ENCODE measurements at places on chromosomes 4 and X.

- no peak for DNase-seq
These were observed 7.5 kb upstream of the RUFY3 start for GRCh38 chr4:70714079-70714887.

DNA sequence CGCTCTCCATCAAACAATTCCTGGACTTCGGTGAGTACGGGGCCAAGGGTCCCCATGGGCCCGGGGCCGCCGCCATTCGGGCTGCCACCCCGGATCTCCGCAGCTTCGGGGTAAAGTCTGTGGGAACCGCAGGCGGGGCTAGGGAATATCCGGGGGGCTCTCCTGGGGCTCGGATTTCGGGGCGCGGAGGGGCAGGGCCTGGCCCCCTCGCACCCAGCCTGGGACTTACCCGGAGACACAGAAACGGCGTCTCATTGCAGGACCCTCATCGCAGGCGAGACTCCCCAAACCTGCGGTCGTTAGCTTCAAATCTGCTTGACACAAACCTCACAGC lies 413 bp downstream of the PDK3 start:
- DNase-seq, result no peak

GRCh38 chr4:25002681-25003080 lies 28.1 kb downstream of the LGI2 start:
- no peak for DNase-seq

DNA sequence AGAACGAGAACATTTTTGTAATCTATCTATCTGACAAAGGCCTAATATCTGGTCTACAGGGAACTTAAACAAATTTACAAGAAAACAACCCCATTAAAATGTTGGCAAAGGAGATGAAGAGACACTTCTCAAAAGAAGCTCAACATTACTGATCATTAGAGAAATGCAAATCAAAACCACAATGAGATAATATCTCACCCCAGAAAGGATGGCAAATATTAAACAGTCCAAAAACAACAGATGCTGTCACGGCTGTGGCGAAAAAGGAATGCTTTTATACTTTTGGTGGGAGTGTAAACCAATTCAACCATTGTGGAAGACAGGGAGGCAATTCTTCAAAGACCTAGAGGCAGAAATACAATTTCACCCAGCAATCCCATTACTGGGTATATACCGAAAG lies 2284.8 kb downstream of the ARAP2 start:
- no peak for DNase-seq

DNA sequence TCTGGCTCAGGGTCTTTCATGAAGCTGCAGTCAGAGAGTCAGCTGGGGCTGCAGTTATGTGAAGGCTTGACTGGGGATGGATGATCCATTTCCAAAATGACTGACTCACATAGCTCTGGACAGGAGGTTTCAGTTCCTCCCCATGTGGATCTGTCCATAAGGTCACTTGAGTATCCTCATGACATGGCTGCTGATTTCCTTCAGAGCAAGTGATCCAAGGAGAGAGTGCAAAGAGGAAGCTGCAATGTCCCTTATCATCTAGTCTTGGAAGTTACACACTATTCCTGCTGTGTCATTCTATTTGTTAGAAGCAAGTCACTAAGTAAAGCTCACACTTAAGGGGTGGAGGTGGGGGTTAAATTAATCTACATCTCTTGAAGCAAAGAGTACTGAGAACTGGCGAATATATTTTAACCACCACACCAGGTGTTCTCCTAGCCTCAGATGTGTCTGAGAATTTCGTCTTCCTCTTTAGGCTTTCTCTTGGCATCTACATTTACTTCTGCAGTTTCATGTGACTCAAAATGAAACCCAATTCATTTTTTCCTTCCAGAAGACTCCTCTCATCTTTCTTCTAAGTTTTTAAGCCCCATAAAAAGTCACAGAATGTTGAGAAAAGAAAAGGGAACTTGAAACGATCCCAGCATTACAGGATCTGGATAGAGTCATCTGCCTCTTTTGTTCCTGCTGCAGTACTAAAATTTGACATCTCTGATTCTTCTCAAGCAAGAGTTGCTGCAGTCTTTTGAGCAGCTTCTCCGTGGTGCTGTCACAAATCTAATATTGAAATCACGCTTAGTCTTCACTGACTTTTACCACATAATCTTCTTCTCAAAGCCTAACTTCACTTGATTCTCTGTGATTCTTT lies 3.8 kb upstream of the GRPR start:
- no peak for DNase-seq

DNA sequence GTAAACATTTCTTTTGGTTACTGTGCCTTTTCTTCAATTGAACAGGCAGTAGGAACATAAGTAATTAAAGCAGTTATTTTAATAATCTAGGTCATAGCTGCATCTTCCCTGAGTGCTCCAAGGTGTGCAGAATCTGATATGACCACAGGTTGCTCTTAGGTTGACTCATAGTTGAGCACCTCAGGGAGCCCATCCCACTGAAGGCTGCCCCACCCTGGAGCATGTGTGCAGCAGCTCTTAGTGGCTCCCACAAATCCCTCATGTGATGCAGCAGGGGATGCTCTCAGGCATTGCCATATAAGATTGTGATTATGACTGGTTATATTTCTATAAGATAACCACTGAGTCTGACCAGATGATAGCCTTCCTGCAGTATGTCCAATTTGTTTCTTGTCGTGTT lies 72.3 kb downstream of the ZNF518B start:
- no peak for DNase-seq

- no peak for DNase-seq
These were observed 137.8 kb upstream of the DUSP21 start for GRCh38 chrX:44705817-44706551.

GRCh38 chrX:37846934-37847732 lies at the start of gene DYNLT3:
TSS of gene DYNLT3 (minus strand) at chrX:37847571. CDS start at chrX:37847510, 61 bp downstream.
- peak; percentile 63 for DNase-seq

DNA sequence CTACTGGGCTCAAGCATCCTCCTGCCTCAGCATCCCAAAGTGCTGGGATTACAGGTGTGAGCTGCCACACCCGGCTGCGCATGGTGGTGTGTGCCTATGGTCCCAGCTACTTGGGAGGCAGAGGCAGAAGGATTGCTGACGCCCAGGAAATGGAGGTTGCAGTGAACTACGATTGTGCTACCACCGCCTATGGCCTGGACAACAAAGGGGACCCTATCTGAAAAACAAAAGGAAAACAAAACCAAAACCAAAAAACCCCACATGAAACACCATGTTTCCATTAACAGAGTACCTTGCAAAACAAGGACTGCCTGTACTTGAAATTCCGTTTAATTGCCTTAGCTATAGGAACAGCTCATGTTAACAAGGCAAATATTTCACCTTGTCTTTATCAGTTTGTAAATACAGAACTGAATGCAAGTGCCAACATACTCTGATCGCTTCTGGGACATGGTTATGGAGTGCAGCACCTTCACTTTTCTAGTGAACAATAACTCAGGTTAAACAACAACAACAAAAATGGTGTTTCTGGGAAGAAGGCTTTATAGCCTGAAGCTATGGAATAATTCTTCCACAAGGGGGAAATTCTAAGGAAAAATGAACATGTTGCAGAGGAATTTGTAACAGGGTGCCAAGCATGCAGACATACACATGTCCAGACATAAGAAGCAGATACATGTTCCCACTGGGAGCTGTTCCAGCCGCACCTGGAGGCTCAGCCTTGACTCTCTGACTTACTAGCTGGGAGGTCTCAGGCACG lies 73.2 kb upstream of the STS start:
- DNase-seq, result no peak

DNA sequence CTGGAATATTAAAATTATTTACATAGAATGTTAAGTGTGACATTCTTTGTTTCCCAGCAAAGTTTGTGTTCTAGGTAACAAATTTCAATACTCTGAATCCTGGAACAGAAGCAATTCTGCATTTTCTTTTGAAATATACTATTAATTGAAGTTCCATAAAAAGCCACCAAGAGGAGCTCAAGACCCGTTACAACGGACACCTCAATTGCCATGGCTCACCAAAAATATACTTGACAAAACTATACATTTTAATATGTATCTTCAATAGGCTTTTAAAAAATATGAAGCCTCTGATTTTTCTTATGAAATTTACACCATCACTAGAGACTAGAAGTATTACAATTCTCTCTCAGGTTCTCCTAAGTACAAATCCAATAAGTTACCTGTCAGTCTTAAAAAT lies 111.4 kb downstream of the NYX start:
- DNase-seq, result peak; percentile 55

DNA sequence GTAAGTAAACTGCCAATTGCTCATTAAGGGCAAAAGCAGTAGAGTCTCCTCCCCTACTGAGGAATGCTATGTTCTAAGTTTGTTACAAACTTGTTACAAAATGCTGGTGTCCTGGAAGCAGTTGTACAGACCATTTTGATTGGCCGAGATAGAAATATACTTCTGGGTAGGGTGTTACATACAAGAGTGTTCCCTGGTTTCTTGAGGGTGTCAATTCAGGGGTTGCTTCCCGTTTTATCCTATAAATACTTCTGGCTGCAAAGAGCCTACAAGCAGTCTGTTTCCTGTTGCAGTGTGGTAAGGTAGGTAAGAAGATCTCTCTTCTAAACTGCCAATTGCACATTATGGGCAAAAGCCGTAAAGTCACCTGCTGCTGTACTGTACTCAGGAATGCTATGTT lies 5.7 kb downstream of the TRPC5OS start:
- no peak for DNase-seq

GRCh38 chr4:54449999-54450398 lies 207.8 kb upstream of the KIT start:
- DNase-seq, result peak; percentile 20

- no peak for DNase-seq
These were observed 56.4 kb upstream of the NFKB1 start for GRCh38 chr4:102444752-102445151.

- no peak for DNase-seq
These were observed 11.7 kb downstream of the OPHN1 start for GRCh38 chrX:68421636-68422035.

DNA sequence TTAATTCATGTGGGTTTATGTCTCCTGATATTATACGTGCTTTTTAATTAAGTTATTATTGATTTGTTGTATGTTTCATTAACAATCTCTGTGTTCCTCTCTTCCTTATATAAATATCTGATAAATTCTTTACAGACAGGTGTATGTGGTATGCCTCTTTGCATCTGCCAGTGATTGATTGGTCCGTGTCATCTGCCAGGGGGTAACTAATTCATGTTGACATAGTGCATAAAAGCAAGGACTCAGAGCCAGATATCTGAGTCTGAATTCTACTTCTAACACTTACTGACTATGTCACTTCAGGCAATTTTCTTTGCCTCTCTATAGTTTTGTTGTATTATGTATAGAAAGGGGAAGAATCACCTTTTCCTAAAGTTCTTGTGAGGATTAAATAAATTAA lies 5.2 kb upstream of the AMBN start:
- no peak for DNase-seq

- DNase-seq, result peak; percentile 7
These were observed 63.5 kb downstream of the GPC3 start for GRCh38 chrX:133921764-133922389.

DNA sequence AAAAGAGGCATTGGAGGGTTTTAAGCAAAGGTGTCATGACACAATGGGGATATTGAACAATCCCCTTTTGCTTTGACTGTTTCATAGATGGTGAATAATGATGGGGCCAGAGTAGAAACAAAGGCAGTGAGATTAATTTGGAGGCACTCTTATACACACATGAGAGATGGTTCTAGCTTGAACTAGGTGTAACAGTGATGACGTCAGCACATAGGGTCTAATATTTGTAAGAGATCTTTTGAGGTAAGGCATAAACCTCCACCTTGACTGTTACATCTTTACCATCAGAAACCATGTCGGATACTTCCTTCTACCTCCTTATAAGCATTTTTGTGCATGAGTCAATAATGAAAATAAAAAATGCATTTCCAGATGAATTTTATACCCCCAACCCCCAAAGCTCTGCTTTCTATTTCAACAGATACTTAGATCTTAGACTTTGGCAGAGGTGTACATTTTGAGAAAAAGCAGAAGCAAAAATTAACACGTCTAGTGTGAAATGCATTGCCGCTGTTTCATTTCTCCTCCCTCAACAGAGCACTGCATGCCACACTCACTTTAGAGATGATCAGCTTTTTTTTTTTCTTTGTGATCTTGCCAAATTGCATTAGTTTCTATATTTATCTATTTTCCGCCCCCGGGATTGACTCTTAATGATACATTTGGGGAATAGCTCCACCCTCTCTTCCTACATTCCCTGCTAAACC lies 87.2 kb downstream of the HS3ST1 start:
- DNase-seq, result peak; percentile 12

DNA sequence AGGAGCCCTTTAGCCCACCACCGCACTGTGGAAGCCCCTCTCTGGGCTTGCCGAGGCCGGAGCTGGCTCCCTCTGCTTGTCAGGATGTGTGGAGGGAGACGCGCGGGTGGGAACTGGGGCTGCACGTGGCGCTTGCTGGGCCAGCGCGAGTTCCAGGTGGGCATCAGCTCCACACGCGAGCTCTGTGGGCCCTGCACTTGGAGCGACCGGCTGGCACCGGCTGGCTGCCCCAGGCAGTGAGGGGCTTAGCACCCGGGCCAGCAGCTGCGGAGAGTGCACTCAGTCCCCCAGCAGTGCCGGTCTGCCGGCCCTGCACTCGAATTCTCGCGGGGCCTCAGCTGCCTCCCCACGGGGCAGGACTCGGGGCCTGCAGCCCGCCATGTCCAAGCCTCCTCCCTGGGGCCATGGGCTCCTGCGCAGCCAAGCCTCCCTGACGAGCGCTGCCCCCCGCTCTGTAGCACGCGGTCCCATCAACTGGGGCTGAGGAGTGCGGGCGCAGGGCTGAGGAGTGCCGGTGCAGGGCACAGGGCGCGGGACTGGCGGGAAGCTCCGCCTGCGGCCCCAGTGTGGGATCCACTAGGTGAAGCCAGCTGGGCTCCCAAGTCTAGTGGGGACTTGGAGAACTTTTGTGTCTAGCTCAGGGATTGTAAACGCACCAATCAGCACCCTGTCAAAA lies 93.6 kb downstream of the DTHD1 start:
- no peak for DNase-seq

DNA sequence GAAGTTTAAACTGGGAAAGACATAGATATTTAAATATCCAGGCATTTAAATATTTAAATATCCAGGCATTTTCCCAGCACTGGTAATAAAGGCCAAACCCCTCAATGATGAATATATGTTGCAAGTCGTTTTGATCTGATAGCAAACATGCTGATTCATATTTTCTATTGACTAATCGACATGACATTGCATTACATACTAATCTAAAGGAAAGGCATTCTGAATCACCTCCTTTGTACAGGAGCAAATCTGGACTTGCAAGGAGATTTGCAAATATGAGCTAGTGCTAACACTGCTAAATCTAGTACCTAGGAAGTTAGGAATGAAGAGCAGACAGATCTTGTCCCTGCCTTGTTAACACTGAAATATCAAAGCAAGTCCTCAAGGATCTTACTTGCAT lies 207.3 kb downstream of the SLC7A11 start:
- DNase-seq, result peak; percentile 2

Measured in common myeloid progenitor, CD34-positive (primary cell).